ENCODE measurements at places on chromosomes 11 and 22.

GRCh38 chr11:72642884-72643522 lies 31.2 kb downstream of the PDE2A start:
- peak; percentile 58 for DNase-seq

- no peak for DNase-seq
Measured at GRCh38 chr11:108838792-108839105, 173.9 kb downstream of the DDX10 start.

DNA sequence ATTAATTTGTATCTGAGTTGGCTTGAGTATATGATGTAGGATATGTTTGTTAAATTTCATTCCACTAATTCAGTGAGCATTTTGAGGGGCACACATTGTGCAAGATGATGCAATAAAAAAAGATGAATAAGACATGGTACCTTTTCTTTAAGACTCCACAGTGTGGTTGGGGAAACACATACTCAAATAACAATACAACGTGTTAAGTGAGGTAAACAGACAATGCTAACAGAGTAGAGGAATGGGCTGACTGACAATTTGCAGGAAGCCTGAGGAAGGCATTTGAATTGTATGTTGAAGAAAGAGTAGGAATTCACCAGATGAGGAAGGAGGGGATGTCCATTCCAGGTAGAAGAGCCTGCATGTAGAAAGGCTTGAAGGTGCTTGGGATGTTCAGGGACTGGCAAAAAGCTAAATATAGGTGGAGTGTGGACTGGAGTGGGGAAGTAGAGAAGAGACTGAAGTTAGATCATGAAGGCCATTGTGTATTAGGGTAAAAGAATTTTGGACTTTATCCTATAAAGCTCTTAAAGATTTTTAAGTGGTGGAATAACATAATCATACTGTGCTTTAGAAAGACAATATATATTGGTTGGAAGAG lies 6.8 kb downstream of the RNF169 start:
- no peak for DNase-seq

GRCh38 chr11:117439256-117439655 lies 111.6 kb downstream of the CEP164 start:
- no peak for DNase-seq

- DNase-seq, result no peak
Measured at GRCh38 chr11:63737718-63738117, 30.9 kb downstream of the ZFTA start.

DNA sequence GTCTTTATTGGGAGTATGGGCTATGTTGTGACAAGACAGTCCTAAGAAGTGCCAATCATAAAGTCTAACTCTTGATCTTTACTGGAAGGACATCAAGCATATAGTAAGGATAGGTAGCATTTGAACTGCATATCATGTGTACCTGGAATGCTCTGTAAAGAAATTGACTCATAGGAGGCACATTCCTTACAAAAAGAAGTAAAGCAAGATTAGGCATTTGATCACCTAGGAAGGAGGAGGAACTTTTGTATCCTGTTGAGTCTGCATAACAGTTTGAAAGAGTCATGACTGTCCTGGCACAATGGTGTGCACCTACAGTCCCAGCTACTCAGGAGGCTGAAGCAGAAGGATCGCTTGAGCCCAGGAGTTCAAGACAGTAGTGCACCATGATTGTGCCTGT lies 42.2 kb upstream of the DNAJB7 start:
- no peak for DNase-seq

- no peak for DNase-seq
Measured at GRCh38 chr11:61569701-61570100, 11.2 kb downstream of the SYT7 start.

DNA sequence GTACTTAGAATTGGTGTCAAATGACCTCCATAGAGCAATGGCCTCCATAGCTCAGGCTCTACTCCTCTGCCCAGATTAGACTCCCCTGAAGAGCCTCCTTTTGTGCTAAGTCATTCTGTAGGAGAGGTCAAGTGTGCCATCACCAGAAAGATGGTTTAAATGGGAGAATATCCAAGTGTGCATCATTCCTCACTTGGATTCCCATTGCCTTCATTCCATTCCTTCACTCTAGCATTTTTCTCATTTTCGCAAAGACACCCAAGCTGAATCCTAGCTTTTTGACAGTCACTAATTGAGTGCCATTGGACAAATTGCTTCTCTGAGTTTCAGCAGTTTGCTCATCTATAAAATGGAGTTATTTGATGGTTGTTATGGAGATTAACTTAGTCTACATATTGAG lies 16.9 kb downstream of the CLMP start:
- no peak for DNase-seq

GRCh38 chr11:131038597-131038996 lies 122.3 kb upstream of the SNX19 start:
- DNase-seq, result no peak

- no peak for DNase-seq
Measured at GRCh38 chr22:42855211-42855610, 1.9 kb downstream of the ARFGAP3 start.

DNA sequence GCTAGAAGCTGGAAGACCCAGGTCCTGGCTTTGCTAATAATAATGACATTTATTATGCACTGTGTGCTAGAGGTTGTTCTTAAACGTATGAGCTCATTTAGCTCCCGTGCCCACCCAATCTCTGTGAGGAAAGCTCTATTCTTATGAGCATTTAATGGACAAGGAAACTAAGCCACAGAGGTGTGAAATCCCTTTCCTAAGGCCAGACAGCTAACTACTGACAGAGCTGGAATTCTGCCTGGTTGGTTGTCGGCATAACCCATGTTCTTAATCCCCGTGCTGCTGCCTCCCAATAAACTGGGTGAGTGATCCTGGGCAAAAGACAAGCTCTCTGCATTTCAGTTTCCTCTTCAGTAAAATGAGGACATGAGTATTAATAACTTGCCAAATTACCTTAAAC lies 49.4 kb downstream of the SNX19 start:
- no peak for DNase-seq

- no peak for DNase-seq
Measured at GRCh38 chr22:48517039-48518030, 1310.3 kb downstream of the BRD1 start.

GRCh38 chr11:127383026-127383425 lies 382.5 kb upstream of the KIRREL3 start:
- no peak for DNase-seq

- no peak for DNase-seq
Measured at GRCh38 chr11:25456211-25456610, 875.7 kb upstream of the ANO3 start.

GRCh38 chr11:130203766-130204702 lies 44.5 kb downstream of the ST14 start:
- no peak for DNase-seq

DNA sequence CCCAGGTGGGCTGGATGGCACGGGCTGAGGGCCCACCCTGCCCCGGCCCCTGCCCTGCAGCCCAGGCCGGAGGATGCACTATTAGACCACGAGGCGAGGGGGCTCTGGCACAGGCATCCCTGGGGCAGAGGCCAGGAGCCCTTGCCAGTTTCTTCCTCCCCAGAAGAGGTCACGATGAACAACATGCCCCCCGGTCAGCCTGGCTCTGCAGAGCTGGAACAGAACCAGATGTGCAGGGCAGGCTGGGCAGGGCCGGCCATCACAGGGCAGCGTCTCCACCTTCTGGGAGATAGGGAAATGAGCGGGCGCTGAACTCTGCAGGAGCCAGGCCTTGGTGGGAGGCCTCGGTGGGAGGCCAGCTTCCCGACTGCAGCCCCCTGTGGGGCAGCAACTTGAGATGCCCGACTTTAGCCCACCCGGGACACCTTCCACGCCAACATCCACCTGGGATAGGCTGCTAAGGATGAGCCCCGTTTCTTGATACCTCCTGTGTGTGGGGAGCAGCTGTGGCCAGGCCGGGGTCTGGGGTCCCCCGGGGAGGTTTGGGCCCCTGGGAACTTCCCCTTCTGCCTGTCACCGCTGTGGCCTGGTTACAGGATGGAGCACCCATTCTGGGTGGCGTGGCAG lies 21.8 kb upstream of the GNB1L start:
- no peak for DNase-seq

DNA sequence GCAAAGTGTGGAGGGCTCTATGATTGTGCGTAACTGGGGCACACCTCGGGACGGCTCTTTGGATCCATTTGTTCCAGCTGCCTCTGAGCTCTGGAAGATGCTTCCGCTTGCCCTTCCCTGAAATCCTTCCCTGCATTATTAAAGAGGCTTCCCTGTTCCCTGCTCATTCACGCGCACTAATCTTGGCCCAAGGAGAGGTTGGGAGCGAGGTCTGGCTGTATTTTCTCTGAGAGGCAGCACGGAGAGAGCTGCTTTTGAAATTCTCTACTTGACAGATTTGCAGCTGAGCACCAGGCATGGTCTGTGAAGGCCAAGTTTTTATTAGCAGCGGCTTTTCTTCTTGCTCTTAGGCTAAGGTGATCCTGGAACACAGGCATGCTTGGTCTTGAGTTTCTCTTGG lies 94.8 kb upstream of the NTM start:
- DNase-seq, result no peak

GRCh38 chr22:45216133-45217003 lies 24.3 kb downstream of the KIAA0930 start:
- DNase-seq, result no peak

DNA sequence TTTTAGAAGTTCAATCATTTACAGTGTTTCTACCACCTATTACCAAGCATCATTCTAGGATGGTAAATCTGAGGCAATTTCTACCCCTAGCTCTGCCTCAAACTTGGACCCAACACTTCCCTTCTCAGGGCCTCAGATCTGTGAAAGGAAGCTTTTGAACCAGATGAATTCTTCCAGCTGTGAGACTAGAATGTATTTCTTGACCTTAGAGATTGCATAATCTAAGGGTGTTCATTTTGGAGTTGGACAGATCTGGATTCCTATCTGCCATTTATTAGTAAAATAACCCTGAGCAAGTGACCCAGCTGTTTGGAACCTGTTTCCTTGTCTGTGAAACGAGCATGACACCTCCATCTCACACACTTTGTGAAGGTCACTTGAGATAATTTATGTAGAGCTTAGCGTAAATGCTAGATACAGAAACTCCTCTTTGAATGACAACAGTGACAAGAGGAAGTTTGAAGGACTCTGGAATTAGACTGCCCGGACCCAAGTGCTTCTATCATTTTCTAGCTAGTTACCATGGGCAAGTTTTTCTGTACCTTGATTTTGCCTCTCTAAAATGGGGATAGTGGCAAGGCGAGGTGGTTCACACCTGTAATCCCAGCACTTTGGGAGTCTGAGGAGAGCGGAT lies 3.8 kb upstream of the INTS5 start:
- DNase-seq, result no peak

- no peak for DNase-seq
Measured at GRCh38 chr22:43543522-43544288, 131.9 kb downstream of the MPPED1 start.

GRCh38 chr11:82675838-82676237 lies 57.8 kb downstream of the FAM181B start:
- no peak for DNase-seq

DNA sequence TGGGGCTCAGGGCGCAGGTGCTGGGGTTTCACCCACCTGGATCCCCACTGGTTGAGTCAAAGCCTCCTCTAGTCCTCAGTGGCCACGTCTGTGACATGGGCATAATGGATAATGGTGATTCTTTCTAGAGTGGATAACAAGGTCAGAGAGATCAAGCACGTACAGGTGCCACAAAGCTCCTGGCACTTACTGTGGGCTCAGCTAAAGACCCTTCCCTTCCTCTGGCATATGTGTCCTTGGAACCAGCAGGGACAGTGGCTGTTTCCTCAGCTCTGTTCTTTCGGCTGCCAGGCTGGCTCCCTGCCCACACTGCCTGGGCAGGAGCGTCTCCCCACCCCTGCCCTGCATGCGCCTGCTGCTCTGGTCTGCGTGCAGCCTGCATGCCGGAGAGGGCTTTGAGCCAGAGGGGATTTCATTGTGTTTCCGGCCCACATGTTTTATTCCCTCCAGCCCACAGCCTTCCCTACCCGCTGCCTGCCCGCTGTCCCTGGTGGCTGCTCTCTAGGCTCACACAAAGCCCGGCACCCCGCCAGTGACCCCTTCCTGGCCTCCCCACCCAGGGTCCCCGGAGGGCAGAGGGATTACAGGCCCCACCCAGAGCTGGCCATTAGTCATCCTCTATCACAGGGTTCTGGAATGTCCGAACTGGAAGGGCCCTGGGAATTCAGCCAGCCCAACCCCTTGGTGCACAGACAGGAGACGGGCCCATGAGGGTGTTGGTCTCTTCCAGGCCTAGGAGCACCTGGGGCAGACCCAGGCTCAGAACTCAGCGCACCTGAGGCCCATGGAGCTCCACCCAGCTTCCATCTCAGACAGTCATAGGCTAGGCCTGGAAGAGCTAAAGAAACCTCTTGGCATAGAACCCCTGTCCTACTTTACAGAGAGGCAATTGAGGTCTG lies 55.3 kb upstream of the GCAT start:
- no peak for DNase-seq

- DNase-seq, result no peak
Measured at GRCh38 chr11:102527684-102528083, 2.9 kb downstream of the MMP7 start.

- no peak for DNase-seq
Measured at GRCh38 chr11:79616392-79616851, 175.6 kb upstream of the TENM4 start.

Data from activated CD4-positive, alpha-beta T cell treated with anti-CD3 and anti-CD28 coated beads, Interleukin-2, amount 50 U/mL, for 16 hours (primary cell).